ENCODE measurements at places on chromosomes 1 and 21.

DNA sequence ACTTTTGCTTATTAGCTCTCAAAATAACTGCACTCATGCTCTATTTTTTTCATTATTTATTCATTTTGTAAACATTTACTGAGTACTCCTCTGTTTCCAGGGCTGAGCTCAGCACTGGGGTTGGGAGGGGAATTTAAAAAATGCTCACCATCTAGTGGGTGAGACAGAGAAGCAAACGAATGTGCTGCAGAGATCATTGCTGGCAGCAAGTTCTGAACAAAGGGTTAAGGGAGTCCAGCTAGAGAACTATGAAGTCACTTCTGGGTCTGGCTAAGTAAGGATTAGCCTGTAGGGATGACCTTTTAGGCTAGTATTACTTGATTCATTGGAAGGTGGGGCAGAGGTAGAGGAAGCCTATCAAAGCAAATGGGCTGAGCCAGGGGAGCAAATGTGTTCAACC, 99.1 kb upstream of the ZNF644 start:
- DNase-seq, result no peak

DNA sequence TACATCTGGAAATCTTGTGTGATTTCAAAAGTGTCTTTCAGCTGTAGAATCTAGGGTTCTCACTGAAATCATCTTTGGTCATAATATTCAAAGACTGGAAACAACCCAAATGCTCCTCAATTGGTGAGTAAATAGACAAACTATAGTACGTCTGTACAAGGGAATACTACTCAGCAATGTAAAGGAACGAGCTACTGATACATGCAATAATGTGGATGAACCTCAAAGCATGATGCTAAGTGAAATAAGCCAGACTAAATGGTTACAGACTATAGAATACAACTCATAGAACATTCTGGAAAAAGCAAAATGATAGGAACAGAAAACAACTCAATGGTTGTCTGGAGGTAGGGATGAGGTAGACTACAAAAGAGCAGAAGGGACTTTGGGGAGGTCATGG, 2.6 kb downstream of the LACTBL1 start:
- no peak for DNase-seq

DNA sequence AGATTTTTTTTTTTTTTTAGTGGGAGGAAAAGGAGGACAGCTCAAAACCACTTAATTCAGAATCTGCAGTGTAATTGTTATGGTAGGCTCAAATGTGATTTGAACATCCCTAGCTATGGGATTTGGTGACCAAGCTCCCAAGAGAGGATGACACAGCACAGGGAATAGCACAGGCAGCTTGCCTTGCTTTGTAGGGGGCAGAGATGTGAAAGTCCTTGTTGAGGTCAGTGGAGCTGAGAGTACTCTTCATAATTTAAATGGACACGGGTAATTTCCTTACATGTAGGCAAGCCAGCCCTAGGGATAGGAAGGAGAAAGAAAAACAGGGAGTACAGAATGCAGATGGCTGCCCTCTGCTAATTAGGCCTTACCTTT, 3.2 kb upstream of the UCK2 start:
- no peak for DNase-seq

GRCh38 chr1:84037758-84038611, 39.1 kb upstream of the TTLL7 start:
- DNase-seq, result no peak

DNA sequence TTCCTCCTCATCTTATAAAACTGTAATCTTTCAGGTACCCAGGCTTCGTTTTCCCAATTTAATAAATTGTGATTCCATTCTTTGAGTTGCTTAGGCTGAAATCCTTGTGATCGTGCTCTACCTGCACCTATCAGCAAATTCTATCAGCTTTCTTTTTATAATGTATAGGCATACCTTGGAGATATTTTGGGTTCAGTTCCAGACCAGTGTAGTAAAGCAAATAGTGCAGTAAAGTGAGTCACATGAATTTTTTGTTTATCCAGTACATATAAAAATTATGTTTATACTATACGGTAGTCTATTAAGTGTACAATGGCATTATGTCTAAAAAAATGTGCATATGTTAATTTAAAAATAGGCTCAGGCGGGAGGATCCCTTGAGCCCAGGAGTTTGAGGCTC, 5.5 kb downstream of the SWT1 start:
- DNase-seq, result no peak

DNA sequence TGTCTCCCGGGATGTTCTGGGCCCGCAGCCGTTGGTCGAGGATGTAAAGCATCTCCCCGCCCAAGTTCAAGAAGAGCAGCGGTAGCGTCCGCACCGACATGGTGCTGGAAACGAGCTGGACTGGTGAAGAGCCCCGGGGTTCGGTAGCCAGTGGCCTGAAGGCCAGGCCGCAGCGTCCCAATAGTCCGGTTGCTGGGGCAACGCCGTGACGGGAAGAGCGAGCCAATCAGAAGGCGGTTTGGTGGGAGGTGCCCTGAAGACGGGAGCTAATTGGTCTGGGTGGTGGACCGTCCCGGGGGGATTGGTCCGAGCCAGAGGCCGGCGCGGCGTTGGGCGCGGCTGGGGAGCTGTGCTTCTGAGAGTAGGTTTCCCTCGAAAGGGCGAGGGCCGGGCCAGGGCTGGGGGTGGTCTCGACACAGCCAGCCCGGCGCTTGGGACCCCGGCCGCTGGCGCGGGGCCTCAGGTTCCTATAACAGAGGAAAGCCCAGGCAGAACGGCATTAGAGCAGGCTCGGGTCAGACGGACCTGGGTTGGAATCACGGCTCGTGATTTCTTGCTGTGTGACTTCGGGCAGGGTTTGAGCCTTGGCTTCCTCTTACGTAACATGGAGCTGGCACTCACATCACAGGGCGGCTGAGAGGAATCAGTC, at the start of gene OSCP1:
Gene OSCP1, minus strand, starts transcription at position 182 of the 649 bp plus-strand sequence. Its CDS starts 82 bp downstream, at position 100.
- peak; percentile 58 for DNase-seq

DNA sequence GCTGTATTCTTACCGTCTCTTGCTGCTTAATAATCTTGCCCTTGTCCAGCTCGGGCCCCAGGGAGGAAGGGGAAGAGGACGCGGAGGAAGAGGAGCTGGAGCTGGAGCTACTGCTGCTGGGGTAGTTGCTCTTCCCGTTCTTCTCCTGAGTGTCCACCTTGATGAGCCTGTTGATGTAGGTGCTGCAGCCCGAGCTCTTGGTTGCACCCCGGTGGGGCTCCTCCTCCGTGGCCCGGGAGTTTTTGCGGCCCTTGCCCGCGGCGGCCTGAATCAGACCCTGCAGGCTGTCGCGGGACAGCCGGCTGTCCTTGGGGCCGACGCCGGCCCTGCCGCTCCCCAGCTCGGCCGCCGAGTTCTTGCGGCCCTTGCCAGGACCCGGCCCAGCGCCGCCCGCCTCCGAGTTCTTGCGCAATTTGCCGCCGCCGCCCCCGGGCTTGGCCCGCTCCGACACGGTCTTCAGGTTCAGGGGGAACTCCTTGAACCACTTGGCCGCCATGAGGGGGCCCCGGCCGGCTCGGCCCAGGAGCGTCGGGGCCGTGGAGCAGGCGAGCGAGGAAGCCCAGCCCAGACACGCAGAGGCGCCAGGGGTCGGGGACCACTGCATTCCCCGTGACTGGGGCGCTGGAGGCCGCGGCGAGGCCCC, 475 bp upstream of the TDRD10 start:
- no peak for DNase-seq

DNA sequence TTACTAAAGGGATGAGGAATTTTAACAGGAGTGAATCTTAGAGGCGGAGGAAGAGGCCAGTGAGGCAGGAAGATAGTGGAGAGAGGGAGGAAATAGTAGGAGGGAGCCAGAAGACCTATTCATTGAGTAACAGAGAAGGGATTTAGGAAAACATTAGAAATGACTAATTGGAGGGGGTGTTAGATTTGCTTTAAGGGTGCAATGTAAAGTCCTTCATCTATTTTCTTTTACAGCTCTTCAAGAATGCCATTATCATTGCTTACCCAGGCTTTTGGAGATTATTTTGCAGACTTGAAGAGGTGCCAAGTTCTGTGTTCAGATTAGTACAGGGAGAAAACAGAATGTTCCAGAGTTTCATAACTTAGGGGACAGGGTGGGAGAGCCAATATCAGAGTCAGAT, 33.8 kb downstream of the OR10J1 start:
- DNase-seq, result no peak

- no peak for DNase-seq
Measured at GRCh38 chr21:21163904-21164303, 165.7 kb downstream of the NCAM2 start.

GRCh38 chr1:107262467-107263286, 121.8 kb downstream of the NTNG1 start:
- no peak for DNase-seq

- no peak for DNase-seq
Measured at GRCh38 chr1:58608945-58609344, 31.9 kb upstream of the TACSTD2 start.

GRCh38 chr1:48792961-48793360, 16.3 kb upstream of the BEND5 start:
- no peak for DNase-seq

- DNase-seq, result no peak
Measured at GRCh38 chr1:29864431-29865022, 628.2 kb downstream of the PTPRU start.

- no peak for DNase-seq
Measured at GRCh38 chr1:10033359-10033845, 644 bp downstream of the UBE4B start.

GRCh38 chr21:29647353-29647781, 292.4 kb downstream of the GRIK1 start:
- no peak for DNase-seq

DNA sequence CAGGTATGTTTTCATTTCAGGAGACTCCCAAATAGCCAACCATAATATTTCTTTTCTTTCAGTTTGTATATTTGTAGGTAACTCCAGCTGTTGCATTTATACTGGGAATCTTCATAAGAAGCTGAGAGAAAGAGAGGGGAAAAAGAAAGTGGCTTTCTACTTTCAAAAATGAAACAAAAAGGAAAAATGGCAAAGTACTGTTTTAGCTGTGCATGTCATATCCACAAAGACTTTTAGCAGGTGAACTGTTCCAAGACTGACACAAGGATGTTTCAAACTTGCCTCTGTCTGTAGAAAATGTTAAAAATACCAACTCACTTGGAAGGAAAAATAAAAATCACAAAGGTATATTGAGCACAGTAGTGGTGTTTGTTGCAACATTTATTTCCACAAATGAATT, 41.9 kb upstream of the CACYBP start:
- DNase-seq, result no peak

GRCh38 chr1:219472596-219472995, 140.3 kb downstream of the ZC3H11B start:
- no peak for DNase-seq

GRCh38 chr1:17569200-17570139, 30.0 kb downstream of the ARHGEF10L start:
- DNase-seq, result no peak

DNA sequence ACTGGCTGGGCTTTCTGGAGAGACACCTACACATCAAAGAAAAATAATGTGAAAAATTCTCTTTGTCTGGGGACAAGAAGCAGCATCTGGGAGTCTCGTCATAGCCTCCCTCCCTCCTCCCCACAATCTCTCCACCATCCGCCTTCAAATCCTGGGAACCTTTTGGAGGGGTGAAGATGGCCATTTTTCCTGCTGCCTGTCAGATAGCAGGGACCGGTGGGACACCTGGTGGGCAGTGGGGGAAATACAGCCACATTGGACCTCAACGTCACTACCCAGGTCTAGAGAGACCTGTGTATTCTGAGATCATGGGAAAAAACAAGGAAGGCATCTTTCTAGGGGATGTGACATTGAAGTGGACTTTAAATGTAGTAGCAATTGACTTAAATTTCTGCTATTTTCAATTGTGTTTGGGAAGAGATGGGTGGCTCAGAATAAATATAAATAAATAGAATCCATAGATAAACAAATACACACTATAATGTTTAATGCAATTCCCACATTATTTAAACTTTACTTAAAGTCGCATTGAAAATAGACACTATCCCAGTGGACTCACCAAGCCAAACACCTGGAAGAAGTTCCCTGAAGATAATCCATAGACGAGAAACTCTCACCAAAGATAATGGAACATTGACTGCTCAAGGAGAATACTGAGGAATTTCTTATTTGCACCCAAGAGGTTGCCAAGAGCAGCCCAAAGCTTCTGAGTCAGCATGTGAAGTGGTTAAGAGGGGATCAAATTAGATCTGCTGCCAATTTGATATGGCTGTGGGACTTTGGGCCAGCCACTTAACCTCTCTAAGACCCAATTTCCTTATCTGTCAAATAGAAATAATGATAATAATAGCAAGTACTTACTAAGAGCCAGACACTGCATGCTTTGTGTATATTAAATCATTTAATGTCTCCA, 147.6 kb upstream of the CAMK1G start:
- no peak for DNase-seq

DNA sequence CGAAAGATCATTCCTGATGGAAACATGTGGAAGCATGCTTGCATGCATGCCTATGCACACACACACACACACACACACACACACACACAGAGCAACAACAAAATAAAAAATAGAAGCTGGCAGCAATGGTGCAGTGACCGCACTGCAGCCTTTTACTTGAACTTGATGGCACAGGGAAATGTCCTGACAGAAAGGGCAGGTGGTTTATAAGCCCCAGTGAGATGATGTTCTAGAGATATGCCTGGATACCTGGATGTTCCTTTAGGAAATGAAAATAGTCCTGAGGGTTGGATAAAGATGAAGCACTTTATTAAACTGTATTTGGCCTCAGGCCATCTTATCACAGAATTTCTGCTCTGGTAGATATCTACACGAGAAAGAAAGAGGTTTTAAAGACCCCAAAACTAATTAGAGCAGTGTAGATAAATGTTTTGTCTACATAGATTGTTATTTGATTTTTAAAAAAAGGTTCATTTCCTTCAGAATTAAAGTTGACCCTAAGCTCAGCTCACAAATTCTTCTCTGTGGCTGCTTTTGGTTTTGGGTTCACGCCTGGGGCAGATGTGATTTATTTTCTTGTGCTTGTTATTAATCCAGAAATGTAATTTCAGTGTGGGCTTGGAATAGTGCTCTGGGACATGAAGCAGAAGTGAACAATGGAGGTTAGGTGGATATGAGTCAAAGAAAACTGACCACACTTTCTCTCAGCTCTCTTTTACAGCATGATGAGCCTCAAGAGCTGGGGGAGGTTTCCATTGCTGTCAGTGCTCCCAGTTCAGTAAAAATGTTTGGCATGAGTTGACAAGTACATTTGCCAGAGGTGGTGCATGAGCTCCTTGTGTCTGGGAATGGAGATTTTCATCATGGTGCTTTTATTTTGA, 22.9 kb downstream of the ADAM30 start:
- DNase-seq, result no peak

- no peak for DNase-seq
Measured at GRCh38 chr1:43938892-43939587, 5.4 kb downstream of the ARTN start.

DNA sequence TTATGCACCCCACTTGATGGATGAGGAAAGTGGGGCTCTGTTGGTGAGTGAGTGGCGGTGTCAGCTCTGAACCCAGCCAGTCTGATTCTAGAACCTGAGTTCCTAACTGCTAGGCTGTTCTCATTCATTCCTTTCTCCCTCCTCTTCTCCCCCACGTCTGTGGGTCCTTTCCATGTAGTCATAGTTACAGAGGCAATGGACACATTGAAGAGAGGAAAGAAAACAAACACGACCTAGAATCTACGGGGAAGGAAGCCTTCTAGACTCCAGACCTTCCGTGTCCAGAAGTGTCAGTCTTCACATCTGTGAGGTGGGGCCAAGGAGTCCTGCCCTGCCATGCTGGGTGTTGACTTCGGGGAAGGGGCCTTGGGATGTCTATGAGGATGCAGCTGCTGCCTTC, 115.8 kb upstream of the WNT4 start:
- no peak for DNase-seq

GRCh38 chr1:235049217-235049616, 79.4 kb downstream of the TOMM20 start:
- no peak for DNase-seq
